Endodermal cell (in vitro differentiated cells): ENCODE measurements at places on chromosomes 16 and 17. TPM values are rescaled to one million over a fixed set of nuclear protein-coding genes. Genes with fewer than 3 reads are reported as not detected.
A peak's percentile ranks its signal among the peaks of the same experiment; 100 is the strongest.

DNA sequence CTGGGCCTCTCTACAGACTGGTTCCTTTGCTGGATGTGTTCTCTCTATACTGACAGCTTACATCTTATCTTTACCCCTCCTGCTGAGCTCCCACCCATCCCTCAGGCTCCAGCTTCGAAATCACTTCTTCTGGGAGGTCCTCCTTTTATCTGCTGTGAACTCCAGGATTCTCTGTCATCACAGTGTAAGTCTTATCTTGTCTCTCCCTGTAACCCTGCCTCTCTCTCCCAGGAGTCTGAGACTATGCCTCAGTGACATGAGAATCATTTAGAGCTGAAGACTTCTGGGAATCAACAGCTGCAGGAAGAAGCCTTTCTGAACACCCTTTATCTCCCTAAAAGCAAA lies 148.1 kb upstream of the HS3ST3A1 start:
- DNase-seq = peak; percentile 74

DNA sequence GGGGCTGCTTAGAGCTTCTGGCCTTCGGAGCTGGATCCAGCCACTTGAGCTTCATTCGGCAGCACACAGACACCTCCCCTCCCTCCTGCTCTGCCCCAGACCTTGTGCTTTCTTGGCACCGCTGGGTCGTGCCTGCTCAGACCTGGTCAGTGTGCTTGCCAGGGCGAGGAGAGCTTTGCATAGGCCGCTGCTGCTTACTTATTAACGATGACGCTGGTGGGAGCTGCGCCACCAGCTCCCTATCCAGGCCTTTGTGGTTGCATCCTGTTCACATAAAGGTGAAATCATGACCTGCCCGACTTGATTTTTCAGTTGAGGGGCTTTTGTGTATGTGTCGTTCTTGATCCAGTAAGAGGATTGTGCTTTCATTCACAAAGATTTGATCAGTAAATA lies 101.1 kb downstream of the MSI2 start:
- DNase-seq = no peak

DNA sequence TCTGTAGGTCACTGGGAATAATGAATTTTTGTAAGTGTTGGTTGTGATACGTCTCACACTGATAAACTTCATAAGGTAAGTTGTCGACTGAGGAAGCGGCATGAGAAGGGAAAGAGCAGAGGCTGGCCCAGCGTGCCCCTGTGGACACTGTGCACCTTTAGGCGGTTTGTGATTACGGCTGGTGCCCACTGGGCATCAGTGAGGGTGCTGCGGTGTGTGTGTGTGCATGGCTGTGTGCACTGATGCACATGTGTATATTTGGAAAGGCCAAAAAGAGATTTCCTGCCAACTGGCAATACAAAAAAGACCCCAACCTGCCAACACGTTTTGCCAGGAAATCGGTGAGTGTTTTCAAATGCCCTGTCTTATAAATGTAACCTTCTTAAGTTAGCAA lies 11.9 kb downstream of the IRF8 start:
- no peak for DNase-seq

GRCh38 chr17:75987041-75987440 lies 8.0 kb downstream of the TEN1 start:
- no peak for DNase-seq

GRCh38 chr16:62157544-62157943 lies 121.3 kb upstream of the CDH8 start:
- DNase-seq = no peak

GRCh38 chr17:3033741-3034577 lies 29.4 kb downstream of the OR1D5 start:
- DNase-seq = peak; percentile 36

DNA sequence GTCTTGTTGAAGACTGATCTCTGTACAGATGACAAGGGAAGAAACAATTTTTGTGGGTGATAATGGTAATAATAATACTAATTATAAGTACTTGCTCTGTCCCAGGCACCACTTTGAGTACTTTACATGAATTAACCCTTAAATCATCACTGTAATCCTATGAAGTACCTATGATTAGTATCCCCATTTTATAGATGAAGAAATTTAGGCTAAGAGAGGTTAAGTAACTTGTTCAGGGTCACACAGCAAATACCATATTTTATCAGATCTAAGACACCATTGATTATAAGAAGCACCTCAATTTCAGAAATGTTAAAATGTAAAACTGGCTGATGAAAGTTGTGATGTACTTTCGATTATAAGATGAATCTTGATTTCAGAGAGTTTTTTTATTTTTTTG lies 18.6 kb downstream of the TADA2A start:
- no peak for DNase-seq

DNA sequence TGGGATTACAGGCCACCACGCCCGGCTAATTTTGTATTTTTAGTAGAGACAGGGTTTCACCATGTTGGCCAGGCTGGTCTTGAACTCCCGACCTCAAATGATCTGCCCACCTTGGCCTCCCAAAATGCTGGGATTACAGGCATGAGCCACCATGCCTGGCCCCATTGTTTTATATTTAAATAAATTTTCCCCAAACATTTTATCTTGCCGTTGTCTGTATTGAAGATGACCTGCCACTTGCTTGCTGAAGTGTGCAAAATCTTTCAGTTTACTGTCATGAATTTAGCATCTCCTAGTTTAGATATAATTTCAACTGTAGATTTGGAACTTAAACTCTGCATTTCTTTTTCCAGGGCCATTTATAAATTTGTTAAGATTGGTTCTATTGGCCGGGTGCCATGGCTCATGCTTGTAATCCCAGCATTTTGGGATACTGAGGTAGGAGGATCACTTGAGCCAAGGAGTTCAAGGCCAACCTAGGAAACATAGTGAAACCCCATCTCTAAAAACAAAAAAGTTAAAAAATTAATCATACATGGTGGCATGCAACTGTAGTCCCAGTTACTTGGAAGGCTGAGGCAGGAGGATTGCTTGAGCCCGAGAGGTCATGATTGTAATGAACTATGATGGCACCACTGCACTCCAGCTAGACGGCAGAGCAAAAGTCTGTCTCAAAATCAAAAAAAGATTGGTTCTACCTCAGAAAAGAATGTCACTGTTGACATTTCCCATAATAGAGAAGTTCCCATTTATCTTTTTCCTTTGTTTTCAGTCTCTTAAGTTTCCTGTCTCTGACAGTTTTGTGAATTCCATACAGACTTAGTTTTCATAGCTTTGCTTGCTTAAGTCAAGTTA lies 84.4 kb downstream of the VMP1 start:
- DNase-seq = no peak

GRCh38 chr16:19868421-19868820 lies 16.2 kb downstream of the GPRC5B start:
- no peak for DNase-seq

DNA sequence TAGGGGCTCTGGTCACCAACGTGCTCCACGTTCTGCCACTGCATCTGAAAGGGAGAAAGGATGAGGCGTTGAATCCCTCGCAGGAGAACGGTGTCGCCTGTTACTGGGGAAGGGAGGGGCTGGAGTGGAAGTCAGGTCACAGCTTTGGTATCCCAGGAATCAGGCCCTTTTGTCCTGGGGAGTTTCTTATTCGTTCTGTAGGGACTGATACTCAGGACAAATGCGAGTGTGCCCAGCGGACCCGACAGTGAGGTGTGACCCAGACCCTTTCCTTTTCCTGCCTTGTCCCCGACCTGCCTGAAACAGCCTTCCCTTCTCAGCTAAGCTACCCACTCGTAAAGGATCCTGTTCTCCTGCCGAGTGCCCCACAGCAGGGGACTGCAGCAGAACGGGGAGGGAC lies 177.5 kb downstream of the VPS53 start:
- DNase-seq = peak; percentile 71

DNA sequence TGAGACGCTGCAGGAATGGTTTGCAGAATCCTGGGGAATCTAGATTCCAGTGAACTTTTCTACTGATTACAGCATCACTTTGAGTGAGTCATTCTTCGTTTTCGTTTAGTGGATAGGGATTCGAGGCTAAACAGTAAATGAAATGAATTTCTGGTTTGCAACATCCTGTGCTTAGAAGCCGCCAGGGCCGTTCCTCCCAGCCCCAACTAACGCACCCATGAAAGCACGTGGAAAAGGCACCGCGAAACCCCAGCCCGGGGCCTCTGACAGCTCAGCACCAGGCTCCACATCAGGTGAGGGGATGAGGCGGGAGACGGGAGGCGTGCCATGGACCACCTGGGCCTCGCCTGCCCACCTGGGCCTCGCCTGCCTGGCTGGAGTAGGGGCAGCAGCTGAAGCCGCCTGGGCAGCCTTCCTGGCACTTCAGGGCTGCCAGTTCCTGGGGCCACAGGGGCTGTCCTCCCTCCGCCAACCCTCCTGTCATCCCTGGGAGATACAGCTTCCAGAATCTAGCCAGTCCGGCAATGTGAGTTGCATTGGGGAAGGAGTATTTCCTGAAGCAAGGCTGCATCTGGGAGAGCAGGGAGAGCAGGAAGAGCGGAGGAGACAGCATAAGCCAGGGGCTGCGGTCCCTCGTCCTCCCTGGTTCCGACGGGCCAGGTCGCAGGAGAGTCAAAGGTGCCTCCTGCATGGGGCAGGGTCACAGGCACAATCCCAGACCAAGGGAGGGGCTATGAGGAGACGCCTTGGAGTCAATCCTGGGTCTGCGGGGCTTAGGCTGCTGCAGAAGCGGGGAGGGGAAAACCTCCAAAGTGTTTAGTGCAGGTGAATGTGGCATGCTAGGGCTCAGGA lies 78.4 kb downstream of the RPH3AL start:
- no peak for DNase-seq

DNA sequence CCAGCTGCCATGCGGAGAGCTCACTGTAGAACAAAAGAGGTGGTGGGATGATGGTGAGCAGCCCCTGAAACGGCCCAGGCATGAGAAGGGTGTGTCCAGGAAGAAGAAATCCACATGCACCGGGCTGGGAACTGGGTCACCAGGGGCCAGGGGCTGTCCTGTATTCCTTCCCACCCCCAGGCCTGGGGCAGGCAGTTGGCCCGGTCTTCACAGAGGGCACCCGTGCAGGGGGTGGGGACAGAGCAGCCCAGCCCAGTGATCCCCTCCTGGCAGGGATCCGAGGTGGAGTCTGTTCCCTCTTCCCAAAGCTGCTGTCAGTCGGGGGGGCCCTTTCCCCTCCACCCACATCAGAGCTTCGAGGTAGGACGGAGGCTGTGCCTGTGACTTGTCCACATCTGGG lies 9.2 kb downstream of the HS3ST6 start:
- DNase-seq = no peak

- DNase-seq = peak; percentile 92
These were observed 15.7 kb upstream of the CPPED1 start for GRCh38 chr16:12819126-12820117.

- DNase-seq = no peak
These were observed 16.3 kb downstream of the MEIOC start for GRCh38 chr17:44672479-44673093.

GRCh38 chr17:42061646-42062487 lies 11.5 kb upstream of the C17orf113 start:
- peak; percentile 72 for DNase-seq

DNA sequence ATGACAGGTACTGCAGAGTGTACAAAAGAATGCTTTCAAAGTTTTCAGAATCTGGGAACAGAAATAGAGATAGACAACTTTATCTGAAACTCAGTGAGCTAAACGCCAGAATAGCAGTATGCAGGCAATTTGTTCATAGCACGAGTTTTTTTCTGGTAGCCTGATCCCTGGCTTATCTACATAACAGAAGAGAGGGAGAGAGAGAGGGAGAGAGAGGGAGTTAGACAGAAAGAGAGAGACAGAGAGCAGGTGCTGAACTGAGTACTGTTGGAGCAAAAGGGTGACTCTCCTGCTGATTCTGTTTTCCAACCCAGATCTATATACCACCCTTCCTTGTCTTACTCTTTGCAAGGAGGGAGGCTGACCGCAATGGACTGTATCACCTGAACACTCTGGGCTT lies 388.0 kb upstream of the CA10 start:
- DNase-seq = no peak

DNA sequence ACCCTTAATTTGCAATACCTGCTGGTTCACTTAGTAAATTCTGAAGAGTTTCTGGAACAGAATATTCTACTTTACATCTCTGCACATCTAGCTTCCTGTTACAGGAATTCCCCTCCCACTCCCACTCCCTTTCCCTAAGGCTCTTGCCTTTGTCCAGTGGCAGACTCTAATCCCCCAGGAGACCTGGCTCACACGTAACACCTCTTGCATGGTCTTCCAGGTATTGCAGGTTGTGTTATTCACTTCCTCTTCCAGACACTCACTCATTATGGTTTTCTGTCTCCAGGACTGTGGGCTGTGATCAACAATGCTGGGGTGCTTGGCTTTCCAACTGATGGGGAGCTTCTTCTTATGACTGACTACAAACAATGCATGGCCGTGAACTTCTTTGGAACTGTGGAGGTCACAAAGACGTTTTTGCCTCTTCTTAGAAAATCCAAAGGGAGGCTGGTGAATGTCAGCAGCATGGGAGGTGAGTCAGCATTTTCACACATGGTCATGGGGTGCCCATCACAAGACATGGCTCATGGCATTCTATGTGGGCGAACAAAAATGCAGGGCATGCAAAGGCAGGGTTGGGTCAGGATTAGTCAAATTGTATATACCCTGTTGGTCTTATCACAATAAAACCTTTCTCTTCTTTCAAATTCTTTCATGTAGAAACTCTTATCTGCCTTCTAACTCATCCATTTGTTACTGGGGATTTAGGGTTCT lies 35.8 kb downstream of the HSD17B2 start:
- no peak for DNase-seq

GRCh38 chr17:32483451-32484019 lies 3.3 kb upstream of the CDK5R1 start:
- DNase-seq = peak; percentile 96

GRCh38 chr16:3694051-3694450 lies 23.3 kb downstream of the TRAP1 start:
- no peak for DNase-seq

DNA sequence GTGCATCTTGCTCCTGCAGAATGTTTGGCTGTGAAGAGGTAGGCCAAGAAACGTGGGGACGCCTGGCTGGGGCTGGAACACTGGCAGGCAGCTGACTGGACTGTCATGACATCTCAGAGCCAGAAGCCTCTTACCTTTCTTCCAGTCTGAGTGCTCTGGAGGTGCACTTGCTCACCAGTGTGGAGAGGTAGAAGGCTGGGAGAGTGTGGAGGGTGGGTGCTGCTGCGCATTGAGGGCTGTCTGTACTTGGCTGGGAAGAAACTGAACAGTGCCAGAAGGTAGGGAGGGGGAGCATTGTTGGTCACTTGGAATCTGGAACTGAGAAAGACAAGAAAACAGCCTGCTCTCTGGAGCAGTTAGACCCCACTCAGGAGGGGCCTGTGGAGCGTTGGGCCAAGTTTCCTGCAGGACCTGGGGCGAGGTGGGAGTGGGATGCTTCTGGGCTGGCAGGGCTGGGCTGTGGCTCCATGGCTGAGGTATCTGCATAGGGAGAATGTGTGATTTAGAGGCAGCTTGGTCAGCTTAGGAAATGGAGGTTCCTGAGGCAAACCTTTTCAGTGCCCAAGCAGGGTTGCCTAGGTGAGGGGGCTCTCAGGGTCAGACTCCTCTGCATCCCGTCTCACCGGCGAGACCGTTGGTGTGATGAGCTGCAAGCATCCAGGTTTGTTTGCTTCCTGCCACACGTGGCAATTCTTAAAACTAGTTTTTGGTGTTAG lies 55.1 kb downstream of the KSR1 start:
- no peak for DNase-seq

The PRAC2 gene
- not detected in 2 replicates for total RNA-seq

The ARL6IP1 gene
- total RNA-seq = 334 and 338 TPM in 2 replicates

The ALOX15B gene
- 2.7 TPM in 1 of 3 replicates, not detected in the others for total RNA-seq

The ABCC11 gene
- total RNA-seq = 0.40 to 0.77 TPM in 2 of 3 replicates, not detected in the other

The SLX4 gene
- total RNA-seq = 10.8 and 11.0 TPM in 2 replicates

The TP53TG3D gene
- total RNA-seq = not detected in 2 replicates
